ENCODE measurements at places on chromosomes 6 and 20.

DNA sequence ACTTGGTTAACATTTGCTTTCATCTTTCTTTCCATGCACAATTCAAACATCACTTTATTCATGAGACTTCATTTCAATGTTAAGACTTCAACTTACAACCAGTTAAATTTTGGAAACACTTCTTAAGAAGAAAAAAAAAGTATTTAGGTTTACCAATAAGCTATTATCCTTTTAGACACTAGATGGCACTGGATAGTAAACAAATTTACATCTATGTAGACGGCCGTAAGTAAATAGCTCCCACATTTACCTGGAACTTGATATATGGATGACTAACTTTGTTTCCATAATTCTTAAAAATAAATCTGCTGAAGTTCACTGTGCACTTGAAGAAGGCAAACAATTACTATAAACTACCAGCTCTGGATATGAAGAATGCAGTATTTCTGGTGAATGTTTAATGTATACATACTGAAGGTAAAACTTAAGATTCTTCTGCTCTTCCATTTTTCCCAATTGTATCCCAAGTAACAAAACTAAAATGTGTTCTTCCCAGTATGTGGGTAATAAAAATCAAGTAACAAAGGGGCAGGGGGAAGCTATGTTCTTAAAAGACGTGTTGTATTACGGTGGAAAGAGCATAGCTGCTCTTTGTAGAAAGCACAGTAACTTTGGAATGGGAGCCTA is 130.6 kb upstream of the C6orf118 start:
- DNase-seq = no peak

GRCh38 chr20:40333591-40333990 is 355.4 kb downstream of the MAFB start:
- no peak for DNase-seq

- peak; percentile 31 for DNase-seq
Measured at GRCh38 chr6:107064579-107065065, 36.6 kb downstream of the MTRES1 start.

DNA sequence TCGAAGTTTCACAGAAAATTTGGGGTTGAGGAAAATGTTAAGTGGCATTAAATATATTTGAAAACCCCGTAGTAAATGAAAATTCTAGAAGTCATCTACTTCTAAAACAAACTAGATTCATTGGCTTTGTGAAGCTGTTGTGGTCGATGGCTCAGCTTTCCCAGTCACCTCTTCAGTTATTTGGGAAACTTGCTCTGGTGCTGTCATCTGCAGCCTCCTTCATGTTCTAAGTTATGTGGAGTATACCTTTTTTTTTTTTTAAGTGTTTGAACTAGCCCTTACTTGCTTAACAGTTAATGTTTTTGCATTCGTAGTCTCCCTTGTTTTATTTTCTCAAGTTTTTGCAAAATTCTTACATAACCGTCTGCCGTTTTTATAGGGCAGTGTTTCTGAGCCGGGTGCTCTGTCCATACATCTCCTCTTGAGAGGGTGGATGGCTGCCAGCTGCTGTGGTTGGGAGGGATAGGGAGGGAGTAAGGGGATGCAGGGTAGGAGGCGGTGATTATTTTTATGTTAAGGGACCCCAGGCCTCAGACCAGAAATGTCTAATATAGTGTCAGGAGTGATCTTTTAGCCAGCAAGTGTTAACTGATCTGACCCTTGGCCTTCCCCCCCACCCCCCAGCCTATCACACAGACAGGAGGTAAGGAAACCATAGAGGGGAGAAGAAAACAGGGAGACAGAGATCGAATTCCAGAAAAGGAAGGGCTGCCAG is 7.1 kb downstream of the RREB1 start:
- DNase-seq = no peak

- DNase-seq = no peak
Measured at GRCh38 chr6:12271594-12271993, 18.6 kb upstream of the EDN1 start.

DNA sequence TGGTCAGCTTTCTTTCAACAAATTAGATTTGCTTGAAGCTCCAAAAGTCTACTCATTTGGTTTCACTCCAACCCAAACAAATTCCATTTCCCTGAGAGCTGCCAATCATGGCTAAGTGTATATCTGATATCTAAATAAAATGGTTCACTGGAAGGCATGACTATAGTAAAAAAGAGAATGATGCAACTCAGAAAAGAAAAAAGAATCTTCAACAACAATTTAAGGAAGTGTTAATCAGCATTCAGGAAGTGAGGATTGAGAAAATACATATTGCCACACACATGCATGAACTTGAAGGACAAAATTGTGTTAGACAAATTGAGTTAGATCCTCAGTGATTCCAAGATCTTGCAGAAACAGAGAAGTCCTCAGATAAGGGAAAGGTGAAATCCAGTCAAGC is 972.9 kb upstream of the FLRT3 start:
- no peak for DNase-seq

DNA sequence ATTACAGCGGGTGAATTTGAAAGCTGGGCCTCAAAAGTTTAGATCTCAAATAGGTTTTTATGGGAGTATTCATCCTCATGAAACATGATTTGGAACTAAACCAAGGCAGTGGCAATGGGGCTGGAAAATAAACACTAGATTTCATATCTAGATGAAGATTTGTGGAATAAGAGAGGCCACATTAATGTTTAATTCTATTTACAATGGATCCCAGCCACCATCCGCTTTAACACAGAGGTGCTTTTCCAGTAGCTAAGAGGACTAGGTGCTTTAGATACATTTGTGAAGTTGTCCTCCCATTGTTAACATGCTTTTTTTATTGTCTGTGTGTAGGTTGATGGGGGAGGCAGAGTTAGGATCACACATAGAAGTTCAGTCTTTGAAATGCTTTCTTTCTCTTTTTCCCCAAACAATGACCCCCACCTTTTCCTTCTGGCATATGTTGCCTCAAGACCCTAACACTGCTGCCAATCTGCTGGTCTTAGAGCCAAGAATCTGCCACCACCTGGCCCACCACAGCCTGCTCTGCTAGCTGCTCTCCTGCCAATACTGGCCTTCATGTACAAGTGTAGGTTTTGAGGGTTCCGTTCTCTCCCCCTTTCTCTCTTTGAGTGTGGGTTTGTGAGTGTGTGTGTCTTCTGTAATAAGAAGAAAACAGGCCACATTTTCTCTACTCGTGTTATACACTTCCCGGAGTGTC is 27.8 kb upstream of the GFRAL start:
- no peak for DNase-seq

DNA sequence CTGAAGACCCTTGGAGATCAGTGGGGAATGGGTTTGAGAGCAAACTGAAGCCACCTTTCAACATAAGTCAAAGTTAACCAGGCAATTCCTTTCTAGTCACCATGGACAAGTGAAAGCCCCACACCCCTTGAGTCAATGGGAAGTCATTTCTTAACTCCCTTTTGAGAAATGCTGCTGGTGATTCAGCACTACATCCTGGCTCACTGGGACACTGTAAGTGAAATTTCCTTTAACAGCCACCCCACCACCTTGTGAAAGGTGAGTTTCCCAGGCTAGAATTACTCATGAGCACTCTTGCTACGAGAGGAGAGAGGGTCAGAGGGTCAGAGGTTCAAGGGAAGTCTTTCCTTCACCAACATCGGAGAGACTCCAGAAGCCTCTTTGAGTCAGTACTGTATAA is 93.3 kb upstream of the MARCKS start:
- no peak for DNase-seq

DNA sequence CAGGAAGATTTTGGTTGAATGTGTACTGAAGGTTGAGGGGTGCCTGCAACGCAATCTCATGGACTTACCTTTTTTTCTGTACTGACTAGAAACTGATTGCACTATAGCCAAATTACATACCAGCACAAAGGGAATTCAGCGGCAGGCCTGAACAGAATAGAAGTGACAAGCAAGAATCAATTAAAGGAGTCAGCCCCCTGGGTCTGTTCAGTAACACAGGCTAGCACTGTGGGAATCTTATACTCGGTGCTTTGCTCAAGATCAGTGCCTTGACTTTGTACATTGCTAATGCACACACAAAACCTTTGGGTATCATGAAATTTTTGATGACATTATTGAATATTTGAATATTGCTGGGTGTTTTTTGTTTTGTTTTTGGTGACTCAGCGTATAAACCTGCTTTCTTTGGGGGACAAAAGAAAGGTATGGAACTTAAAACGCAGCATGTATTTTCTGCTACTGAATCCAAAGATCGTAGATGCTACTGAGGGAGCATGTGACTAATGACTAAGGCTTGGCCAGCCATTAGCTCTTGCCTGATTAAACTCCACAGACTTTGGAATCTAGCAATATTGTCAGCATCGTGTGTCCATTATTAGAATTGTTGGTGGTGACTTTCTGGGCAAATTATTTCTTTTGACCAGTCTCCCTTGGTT is 236.6 kb downstream of the ARID1B start:
- no peak for DNase-seq

DNA sequence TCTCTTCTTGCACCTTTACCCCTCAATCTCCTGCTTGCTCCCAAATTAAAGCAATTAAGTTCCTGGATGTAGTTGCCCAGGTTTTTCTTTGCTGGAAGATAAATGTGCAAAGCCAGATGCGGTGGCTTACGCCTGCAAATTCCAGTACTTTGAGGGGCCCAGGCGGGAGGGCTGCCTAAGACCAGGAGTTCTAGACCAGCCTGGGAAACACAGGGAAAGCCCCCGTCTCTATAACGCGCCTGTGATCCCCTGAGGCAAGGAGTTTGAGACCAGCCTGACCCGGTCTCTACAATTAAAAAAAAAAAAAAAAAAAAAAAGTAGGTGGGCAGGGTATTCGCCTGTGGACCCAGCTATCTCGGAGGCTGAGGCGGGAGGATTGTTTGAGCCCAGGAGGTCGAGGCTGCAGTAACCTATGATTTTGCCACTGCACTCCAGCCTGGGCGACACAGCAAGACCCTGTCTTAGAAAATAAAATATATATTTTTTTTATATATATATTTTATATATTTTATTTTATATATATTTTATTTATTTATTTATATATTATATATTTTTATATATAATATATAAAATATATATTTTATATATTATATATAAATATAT is 461 bp upstream of the DCDC2 start:
- DNase-seq = no peak

DNA sequence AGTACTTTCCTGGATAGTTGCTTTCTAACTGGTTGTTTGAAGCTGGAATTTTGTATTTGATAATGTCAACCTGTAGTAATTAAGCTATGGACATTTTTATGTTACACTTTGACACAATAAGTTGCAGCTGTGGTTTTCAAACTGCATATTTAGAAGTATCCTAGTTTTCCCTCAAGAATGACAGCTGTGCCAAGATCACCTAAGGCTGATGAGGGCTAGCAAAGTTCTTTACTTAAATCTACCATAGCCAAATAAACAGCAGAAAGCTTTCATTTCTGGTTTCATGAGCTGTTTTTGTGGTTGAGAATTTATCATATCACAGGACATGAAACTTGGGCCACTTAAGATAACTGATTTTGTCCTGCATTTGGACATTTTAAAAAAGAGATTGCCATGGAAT is 30.6 kb downstream of the FAM229B start:
- no peak for DNase-seq

GRCh38 chr6:11467364-11467763 is 70.2 kb upstream of the TMEM170B start:
- DNase-seq = no peak

DNA sequence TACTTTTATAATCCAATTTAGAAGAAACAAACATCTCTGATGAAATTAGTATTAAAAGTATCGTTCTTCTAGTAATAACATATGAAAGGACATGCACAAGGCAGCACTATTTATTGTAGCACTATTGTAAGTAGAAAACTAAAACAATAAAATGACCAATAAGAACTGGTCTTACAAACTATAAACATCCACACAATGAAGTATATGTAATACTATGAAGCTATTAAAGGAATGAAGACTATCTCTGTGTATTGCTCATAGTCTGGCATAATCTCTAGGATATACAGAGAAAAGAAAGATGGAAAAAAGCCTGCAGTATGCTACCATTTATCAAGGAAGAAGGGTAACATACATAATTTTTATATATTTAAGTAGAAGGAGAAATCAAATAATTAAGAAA is 16.7 kb downstream of the LCA5 start:
- no peak for DNase-seq

DNA sequence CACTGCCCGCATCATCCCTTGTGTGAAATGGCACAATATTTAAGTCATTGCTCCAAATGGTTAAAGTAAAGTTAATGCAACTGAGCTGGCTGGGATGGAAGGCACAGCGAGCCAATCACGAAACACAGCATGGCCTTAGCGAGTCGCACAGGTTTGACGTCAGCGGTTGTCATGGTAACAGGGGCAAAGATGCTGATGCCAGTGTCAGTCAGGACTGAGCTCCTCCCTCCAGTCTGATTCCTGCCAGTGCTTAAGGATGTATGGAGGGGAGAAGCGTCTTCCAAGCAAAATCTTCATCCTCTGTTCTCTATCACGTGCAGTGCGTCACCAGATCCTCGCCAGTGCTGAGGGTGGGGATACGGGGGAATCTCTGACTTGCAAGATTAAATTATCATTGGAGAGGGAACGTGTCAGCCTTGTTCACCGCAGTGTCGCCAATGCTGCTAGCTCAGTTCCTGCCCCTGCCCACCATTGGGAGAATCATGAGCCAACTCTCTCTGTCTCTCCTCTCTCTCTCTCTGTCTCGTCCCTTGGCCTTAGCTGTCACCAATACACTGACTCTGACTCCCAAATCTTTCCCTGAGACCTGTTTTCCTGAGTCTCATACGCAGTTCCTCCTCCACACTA is 24.5 kb downstream of the TSPYL4 start:
- no peak for DNase-seq

- no peak for DNase-seq
Measured at GRCh38 chr6:96299525-96299924, 222.1 kb upstream of the UFL1 start.

DNA sequence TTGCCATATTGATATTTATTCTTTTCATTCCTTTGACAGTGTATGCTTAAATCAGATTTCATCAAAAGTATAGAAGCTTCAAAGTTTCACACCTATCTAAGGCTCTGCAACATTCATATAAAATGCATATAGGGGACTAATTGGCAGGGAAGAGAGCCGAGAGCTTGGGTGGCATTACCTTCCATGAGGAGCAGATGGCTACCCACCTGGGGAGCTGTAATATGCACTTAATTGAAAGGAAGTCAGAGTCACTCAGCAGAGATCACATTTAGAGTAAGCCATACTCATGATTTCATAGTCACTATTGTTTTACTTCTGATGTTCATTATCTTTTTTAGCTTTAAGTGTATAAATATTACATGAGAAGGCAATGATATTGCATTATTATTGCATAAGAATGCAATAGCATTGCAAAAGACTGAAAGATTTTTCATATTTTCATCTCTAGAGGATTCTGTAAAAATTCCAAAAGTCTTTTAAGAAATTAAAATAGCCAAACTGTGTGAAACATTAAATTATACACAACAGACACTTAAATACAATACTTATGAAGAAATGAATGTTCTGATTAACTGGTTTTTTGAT is 1305.2 kb downstream of the EPHA7 start:
- no peak for DNase-seq

- no peak for DNase-seq
Measured at GRCh38 chr6:124285146-124285545, 481.5 kb downstream of the NKAIN2 start.

GRCh38 chr20:5845681-5846615 is 95.7 kb downstream of the SHLD1 start:
- DNase-seq = no peak

All from stimulated activated CD8-positive, alpha-beta memory T cell treated with anti-CD3 and anti-CD28 coated beads, Interleukin-7, amount 100 ng/mL, for 48 hours (primary cell).